ENCODE measurements at places on chromosomes 6 and 20. TPM values are rescaled to one million over a fixed set of nuclear protein-coding genes. Genes with fewer than 3 reads are reported as not detected.

ZNF337 gene
- 23.0 TPM for total RNA-seq

DCDC2 gene
- total RNA-seq = under 0.01 TPM

EPPIN gene
- total RNA-seq = not detected

CNR1 gene
- total RNA-seq = 0.19 TPM

MMP24OS gene
- total RNA-seq = 10.2 TPM

ZC2HC1B gene
- total RNA-seq = not detected

PNPLA1 gene
- total RNA-seq = not detected

EFHC1 gene
- 7.8 TPM for total RNA-seq

RTF2 gene
- 94.8 TPM for total RNA-seq

ZNF311 gene
- 0.50 TPM for total RNA-seq

DEFB119 gene
- total RNA-seq = not detected

OR2J1 gene
- not detected for total RNA-seq

CDH4 gene
- 0.16 TPM for total RNA-seq

BMP5 gene
- total RNA-seq = not detected
